ENCODE measurements at places on chromosomes 5 and 9. TPM values are rescaled to one million over a fixed set of nuclear protein-coding genes. Genes with fewer than 3 reads are reported as not detected.

DNA sequence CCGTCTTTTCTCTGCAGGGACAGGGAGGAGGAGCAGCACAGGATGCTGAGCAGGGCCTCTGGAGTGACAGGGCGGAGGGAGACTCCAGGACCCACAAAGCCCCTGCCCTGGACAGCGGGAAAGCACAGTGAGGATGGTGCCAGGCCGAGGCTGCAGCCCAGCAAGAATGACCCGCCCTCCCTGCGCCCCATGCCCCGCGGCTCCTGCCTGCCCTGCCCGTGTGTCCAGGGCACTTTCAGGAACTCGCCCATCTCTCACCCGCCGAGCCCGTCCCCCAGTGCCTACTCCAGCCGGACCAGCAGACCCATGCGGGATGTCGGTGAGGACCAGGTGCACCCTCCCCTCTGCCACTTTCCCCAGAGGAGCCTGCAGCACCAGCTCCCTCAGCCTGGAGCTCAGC, 9.1 kb upstream of the EXOC3 start:
- no peak for DNase-seq

DNA sequence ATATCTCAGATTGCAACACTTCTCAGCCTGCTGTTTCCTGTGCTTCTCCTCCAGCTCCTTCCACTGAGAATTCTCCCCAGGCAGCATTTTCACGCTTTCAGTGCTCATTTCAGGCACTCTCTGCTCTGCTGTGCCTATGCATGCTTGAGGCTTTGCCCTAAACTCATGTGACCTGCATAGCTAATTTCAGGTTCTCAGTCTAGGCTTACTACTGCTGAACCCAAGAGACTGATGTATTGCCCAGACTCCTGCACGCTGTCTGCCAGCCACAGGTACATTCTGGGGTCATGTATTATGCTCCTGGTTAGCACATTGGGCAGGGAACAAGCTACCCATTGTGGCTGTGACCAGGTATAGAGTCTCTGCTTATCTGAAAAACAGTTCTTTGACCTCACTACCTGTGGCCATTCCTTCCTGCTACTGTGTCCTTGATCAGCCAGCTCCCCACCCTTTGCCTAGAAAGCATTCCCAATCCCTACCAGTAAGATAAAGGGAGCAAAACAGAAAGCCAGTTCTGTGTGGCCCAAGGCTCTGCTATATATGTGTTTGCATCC, 34.7 kb downstream of the PIP5K1B start:
- DNase-seq = no peak

HAVCR1 gene
- total RNA-seq = 6.9 TPM

SLC45A2 gene
- total RNA-seq = not detected

- no peak for DNase-seq
Observed at GRCh38 chr5:155735388-155735787, 591.6 kb upstream of the SGCD start.

- no peak for DNase-seq
Observed at GRCh38 chr9:128841694-128842492, 12.3 kb upstream of the SPOUT1 start.

DNA sequence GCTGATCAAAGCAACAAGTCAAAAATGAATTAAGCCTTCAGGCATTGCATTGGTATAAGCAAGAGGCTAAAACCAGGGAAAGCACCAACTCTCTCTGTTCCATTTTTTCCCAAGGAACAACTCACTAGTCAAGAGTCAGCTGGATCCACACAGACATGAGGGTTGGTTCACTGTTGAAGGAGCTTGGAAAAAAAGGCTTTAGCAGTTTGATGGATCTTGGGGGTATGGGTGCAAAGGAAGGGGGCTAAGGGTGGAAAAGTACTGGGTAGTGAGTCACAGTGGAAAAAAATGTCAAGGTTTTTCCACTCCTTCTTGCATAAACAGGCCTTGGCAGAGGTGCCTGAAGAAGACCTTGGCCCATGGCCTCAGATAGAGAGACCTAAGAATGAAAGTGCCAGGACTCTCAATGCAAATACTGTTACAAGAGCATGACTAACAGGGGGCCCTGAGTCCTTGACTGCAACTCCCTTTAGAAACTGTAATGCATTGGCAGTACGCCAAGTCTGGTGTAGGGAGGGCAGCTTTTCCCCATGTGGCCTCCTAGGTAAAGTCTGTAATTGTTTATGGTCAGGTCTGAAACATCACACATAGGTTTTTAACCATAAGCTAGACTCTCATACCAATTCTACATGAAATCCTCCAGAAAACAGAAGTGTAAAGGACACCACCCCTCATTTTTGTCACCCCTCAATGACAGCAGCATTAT, 23.7 kb downstream of the ACTL7A start:
- no peak for DNase-seq

TLX3 gene
- total RNA-seq = not detected

- DNase-seq = no peak
Observed at GRCh38 chr5:37571985-37572384, 192.9 kb downstream of the WDR70 start.

- DNase-seq = no peak
Observed at GRCh38 chr9:117028103-117028858, 341.2 kb downstream of the TRIM32 start.

DNA sequence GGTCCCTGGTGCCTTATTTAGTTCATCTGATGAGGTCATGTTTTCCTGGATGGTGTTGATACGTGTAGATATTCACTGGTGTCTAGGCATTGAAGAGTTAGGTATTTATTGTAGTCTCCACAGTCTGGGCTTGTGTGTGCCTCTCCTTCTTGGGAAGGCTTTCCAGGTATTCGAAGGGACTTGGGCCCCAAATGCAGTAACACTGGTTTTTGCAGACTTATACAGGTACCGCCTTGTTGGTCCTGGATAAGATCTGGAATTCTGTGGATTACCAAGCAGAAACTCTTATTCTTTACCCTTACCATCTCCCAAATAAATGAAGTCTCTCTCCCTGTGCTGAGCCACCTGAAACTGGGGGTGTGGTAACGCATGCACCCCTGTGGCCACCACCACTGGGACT, 34.1 kb downstream of the MEGF9 start:
- DNase-seq = no peak

DNA sequence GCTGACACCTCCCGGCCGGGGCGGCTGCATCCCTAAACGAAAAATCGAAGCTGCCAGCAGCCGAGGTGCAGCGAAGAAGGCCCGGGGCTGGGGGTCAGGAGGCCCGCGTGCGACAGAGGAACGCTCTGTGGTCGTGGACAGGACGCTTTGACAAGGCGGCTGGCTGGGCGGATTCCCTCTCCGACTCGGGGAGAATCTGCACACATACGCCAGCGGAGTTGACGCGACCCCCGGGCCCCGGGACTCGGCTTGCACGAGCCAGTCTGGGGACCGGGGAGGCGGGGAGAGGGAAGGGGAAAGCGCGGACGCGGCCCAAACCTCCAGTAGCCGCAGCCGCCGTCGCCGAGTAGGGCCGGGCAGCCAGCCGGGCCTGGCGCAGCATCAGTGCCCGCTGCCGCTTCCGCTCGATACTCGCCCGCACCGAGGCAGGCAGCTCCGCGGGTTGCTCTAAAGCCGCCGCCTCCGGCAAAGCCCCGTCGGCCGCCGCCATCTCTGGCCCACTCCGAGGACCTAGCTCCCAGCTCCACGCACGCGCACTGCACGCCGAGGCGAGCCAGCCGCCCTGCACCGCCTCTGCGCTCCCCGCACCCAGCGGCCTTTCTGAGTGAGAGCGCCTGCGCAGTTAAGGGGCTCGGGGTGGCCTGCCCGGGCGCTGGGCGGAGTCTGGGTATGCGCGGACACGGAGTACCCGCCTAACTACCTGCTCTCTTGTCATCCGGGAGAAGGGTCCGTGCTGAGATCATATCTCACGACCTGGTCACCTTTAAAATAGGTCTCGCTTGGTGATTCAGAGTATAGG, at the start of gene XPA:
Gene XPA, minus strand, starts transcription at position 538 of the 799 bp plus-strand sequence. Its CDS starts 48 bp downstream, at position 490.
- DNase-seq = peak; percentile 82

FOXD4L3 gene
- total RNA-seq = not detected

TAF11L2 gene
- total RNA-seq = not detected

All from thoracic aorta (tissue), 2 donors.